ENCODE measurements at places on chromosomes 2 and 18. TPM values are rescaled to one million over a fixed set of nuclear protein-coding genes. Genes with fewer than 3 reads are reported as not detected.

Gene CELF4
- not detected for total RNA-seq

Gene QPCT
- total RNA-seq: 83.0 TPM

DNA sequence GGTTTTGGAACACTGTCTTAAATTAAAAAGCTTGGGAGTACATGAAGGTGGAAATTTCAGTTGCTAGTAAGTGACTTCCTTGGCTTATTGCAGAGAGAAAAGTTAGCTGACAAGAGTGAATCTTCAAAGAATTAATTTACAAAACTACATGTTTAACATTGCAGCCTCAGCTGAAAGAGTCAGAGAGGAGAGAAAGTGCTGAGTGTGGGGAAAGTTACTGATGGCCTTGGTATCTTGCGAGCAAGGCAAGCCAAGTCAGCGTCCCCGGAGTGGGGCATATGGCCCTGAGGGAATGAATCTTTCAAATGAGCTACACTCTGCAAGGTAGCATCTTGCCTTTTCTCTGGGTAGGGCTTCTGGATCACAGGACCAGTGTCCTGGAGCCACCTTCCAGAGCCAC is 131.3 kb downstream of the LPIN1 start:
- DNase-seq: no peak

GRCh38 chr18:48868468-48869466 is 82.0 kb downstream of the SMAD7 start:
- no peak for DNase-seq

GRCh38 chr2:9663008-9663879 is 32.4 kb upstream of the YWHAQ start:
- DNase-seq: no peak

GRCh38 chr2:38017836-38018235 is 58.1 kb downstream of the CYP1B1 start:
- DNase-seq: no peak

All from renal cortical epithelial cell (primary cell).